Activated CD4-positive, CD25-positive, alpha-beta regulatory T cell treated with anti-CD3 and anti-CD28 coated beads, Interleukin-2, amount 50 U/mL, for 72 hours (primary cell): ENCODE measurements at places on chromosomes 7 and 10.
A peak's percentile ranks its signal among the peaks of the same experiment; 100 is the strongest.

GRCh38 chr7:87152897-87153641 is 816 bp downstream of the DMTF1 start:
- peak; percentile 50 for DNase-seq

DNA sequence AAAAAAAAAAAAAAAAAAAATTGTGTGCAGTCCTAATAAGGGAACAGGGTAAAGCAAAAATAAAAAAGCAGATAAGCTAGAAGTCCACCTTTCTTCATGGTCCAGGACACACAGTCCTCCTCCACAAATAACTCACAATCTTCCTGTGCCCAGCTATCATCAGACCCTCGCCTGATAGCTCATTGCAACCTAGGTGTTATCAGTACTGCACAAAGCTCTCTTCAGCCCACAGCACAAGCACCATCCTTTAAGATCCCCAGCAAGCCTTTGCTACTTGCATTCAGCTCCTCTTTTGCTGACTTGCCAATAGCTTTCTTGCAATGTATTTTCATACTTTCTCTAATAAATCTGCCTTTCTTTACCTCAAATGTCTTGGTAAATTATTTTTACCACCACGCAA is 5.0 kb downstream of the NDUFA5 start:
- DNase-seq, result no peak

GRCh38 chr10:17214526-17214925 is 13.1 kb upstream of the TRDMT1 start:
- DNase-seq, result no peak

- DNase-seq, result no peak
Measured at GRCh38 chr10:14712991-14713424, 61.7 kb downstream of the FAM107B start.

DNA sequence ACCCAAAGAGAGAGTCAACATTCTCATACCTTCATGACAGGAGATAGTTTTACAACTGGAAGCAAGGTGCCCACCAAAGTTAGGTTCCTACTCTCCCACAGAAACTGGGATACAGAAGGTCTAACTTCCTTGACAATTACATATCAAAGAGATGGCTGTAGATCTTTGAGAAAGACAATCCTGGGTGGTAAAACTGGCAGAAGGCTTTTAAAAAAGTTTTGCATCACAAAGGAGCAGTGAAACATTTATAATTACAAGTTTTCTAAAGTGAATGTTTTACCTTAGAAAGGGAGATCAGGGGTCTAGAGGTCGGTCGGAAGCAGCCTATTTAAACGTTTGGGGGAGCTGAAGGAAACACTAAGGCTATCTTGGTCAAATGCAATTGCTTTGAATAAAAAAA is 166.6 kb upstream of the STEAP1 start:
- DNase-seq, result no peak

DNA sequence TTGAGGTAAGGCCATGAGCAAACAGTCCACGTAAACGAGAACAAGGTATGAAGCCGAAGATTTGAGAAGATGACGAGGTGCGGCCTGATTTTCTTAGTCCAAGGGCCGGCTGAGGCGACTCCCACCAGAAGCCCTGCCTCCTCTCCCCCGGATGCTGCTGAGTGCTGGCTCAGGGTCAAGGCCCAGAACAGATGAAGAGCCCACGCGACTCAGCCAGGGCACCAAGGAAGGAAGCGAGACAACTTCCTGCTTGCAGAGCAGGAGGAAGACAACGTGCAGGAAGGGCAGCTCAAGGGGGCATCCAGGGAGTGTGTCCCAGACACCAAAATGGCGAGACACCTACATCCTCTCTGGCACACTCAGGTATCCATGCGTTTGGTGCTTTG is 99.5 kb downstream of the CYTH3 start:
- DNase-seq, result no peak

GRCh38 chr7:5218564-5219360 is 28.7 kb downstream of the WIPI2 start:
- DNase-seq, result no peak

GRCh38 chr7:16743236-16743635 is 10.3 kb upstream of the TSPAN13 start:
- no peak for DNase-seq

DNA sequence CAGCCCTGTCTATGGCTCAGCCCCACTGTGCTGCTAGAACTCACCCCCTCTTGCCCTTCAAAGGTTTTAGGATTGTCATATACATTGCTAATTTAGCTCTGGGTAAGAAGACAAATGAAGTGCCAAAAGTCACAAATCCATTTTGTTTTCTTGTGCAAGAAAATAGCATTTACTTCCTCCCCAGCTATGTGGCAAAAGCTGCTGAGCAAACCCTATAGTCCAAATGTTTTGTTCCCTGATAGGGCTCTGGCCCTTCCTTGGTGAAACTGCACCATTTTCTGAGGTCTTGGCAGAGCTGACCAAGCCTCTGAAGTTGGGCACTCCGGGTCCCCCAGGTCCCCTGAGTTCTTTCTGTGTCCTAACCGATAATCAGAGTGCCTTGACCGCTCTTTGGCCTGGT is 84.1 kb upstream of the GJD4 start:
- DNase-seq, result no peak

DNA sequence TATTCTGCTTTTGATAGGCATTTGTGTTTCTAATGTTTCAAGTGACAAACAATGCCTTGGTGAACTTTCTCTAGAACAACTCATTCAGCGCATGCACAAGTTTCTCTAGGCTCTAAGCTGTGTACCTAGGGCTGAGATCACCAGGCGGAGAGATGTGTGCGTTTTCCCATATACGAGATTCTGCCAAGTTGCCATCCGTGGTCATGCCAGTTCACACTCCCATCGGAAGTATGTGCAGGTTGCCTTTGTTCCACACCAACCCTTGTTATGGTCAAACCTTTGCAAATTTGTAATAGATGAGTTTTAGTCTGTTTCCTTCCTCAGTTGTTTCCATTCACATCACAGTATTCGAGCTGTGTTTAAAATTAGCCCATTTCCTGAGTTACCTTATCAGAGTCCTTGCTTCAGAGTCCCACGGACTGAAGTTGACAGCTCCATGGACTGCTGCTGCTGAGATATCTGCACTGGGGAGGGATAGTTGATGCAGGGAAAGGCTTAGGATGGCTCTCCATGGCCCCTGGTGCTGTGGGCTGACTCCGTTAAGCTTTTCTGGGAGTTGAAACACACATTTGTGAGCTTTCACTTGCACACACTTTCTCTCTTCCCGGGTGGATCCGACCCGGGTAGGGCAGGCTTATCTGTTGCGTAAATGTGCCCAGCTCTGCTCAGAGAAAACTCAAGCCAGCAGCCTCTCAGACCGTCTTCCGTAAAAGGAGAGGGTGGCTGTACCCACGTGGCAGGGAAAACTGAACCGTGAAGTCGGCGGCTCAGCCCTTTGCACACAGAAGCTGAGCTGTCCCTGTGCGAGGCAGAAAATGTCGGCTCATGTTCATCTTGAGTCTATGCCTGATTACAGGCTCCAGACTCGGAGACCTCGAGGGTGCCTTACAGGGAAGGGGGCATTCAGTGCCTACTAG is 49.4 kb downstream of the HK1 start:
- DNase-seq, result no peak

DNA sequence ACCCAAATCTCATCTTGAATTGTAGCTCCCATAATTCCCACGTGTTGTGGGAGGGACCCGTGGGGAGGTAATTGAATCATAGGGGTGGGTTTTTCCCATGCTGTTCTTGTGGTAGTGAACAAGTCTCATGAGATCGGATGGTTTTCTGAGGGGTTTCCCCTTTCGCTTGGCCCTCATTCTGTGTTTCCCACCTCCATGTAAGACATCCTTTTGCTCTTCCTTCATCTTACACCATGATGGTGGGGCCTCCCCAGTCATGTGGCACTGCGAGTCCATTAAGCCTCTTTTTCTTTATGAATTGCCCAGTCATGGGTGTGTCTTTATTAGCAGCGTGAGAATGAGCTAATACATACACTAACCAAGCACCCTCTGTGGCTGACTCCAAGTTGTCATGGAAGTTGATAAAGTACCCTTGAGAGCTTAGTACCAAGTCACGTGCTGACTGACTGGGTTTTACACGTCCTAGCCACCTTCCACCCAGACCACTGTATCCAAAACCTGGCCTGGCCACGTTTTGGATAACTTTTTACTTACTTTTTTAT is 614.4 kb downstream of the SDK1 start:
- DNase-seq, result no peak

GRCh38 chr10:70164163-70164562 is 6.2 kb downstream of the SAR1A start:
- DNase-seq, result no peak

- DNase-seq, result no peak
Measured at GRCh38 chr10:110793886-110794285, 77.8 kb upstream of the PDCD4 start.

DNA sequence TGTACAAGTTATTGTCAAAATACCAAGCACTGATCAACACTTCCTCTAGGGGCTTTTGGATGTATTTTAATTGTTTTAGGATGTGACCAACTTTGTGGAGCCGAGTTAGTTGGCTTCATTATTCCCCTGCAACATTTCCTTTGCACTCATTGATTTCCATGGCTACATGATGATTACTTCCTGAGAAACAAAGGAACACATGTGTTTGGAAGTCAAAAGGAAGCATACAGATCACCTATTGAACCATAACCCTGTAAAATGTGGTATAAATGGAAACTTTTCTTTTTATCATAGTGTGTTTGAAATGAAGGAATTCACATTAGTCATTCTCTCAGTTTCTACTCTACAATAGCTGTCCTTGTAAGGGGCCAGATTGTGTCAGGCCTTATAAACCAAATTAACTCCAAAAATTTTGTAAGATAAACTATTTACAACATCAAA is 32.2 kb upstream of the EXOC6 start:
- no peak for DNase-seq

DNA sequence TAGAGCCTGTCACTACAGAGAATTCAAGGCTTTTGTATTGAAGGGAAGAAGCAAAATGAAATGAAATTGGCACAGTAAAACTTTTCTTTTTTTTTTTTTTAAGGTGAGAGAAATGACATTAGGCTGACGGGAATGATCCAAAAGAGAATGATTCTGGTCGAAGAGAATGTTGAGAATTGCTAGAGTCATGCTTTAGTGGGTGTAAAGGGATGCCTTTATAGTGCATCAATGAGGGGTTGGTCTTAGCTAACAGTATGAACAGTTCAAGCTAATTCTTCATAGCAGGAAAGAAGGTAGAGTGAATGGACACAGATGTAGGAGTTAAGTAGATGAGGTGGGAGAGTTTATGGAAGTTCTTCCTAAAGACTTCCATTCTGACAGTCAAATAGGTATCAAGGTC is 32.3 kb upstream of the LSM8 start:
- DNase-seq, result no peak

GRCh38 chr7:22810843-22811242 is 11.8 kb downstream of the TOMM7 start:
- no peak for DNase-seq
